ENCODE measurements at places on chromosomes 1 and 21. TPM values are rescaled to one million over a fixed set of nuclear protein-coding genes. Genes with fewer than 3 reads are reported as not detected.

The C1orf74 gene
- 1.1 TPM for total RNA-seq

The OR2W3 gene
- 0.33 TPM for total RNA-seq

The SLC9C2 gene
- total RNA-seq, result not detected

The RUSC1 gene
- total RNA-seq, result 32.5 TPM

The GBP1 gene
- total RNA-seq, result 36.0 TPM

The HES3 gene
- not detected for total RNA-seq

The GBP7 gene
- not detected for total RNA-seq

The SPRR2D gene
- not detected for total RNA-seq

The PLA2G2F gene
- not detected for total RNA-seq

The ACKR1 gene
- 110 TPM for total RNA-seq

DNA sequence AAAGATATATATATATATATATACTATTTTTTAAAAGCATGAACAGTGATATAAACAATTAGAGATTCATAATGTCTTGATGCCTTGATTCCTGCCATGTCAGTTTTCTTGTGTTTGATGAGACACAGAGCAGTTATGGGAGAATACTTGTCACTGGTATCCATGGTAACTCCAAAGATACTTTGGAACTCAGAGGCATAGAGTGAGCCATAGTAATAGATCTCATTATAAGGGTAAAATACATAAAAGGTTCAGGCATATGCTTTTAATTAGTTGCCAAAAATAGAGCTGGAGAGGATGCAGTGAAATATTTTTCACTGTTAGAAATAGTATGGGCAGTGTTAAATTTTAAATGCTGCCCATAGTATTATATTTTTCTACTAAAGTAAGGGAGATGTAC, 134.1 kb downstream of the SYT14 start:
- DNase-seq, result no peak

GRCh38 chr1:228865627-228866330, 130.5 kb downstream of the RHOU start:
- DNase-seq, result no peak

GRCh38 chr1:147580609-147581385, 39.5 kb downstream of the BCL9 start:
- DNase-seq, result no peak

- no peak for DNase-seq
These were observed 49.1 kb upstream of the CCDC27 start for GRCh38 chr1:3702990-3703728.

GRCh38 chr1:240803151-240803550, 191.2 kb upstream of the GREM2 start:
- no peak for DNase-seq

GRCh38 chr1:154520333-154520732, 18.1 kb upstream of the SHE start:
- DNase-seq, result no peak

DNA sequence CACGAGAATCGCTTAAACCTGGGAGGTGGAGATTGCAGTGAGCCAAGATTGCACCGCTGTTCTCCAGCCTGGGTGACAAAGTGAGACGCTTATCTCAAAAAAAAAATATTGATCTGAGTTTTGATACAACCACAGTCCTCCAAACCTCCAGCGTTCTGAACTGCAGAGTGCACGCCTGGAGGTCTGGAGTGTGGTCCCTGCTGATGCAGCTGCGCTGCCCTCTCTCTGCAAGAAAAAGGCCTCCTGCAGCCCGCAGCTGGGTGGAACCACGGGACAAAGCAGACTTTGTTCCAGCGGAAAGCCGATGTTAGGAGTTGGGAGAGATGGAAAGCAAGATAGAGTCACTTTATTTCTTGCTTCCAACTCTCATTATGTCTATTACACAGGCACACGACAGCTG, 144.9 kb upstream of the SOD1 start:
- no peak for DNase-seq

DNA sequence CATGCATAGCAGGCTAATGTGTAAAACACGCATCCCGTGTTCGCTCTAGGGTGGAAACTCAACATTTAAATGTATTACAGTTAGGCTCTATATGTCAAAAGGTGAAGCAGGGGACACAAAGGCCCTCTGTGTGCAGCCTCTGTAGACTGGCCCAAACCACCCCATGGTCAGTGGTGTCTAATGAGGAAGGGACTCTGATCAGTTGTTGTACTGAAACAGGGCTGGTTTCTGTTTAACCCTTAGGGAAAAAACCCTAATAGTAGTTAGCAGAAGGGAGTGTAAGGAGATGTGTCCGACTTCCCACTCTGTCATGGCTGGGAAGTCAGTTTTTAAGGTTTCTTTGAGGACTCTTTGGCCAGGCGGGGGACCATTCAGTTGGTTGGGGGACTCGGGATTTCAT, 21.5 kb upstream of the CD2 start:
- no peak for DNase-seq

- no peak for DNase-seq
These were observed 6.0 kb upstream of the ST6GALNAC3 start for GRCh38 chr1:76068542-76068941.

- no peak for DNase-seq
These were observed 3.6 kb upstream of the PRRX1 start for GRCh38 chr1:170660281-170660713.

GRCh38 chr1:11294951-11295350, 22.0 kb downstream of the UBIAD1 start:
- no peak for DNase-seq

DNA sequence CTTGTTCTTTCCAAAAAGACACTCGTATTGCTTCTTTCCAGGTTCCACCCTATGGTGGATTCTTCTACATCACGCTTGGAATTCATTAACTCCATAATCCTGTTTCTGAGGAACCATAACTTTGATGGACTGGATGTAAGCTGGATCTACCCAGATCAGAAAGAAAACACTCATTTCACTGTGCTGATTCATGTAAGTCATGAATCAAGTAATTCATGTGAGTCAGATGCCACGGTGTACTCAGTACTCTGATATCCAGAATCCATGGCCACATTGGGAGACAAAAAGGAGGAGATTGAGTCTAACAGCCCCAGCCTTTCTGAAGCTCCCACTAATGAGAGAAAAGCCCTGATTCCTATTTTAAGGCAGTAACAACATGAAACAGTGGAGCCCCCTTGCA, 7.4 kb downstream of the CHI3L2 start:
- DNase-seq, result no peak

GRCh38 chr1:12078938-12079861, 16.1 kb downstream of the TNFRSF8 start:
- DNase-seq, result peak; percentile 55

GRCh38 chr1:66503841-66504470, 30.0 kb upstream of the SGIP1 start:
- no peak for DNase-seq

DNA sequence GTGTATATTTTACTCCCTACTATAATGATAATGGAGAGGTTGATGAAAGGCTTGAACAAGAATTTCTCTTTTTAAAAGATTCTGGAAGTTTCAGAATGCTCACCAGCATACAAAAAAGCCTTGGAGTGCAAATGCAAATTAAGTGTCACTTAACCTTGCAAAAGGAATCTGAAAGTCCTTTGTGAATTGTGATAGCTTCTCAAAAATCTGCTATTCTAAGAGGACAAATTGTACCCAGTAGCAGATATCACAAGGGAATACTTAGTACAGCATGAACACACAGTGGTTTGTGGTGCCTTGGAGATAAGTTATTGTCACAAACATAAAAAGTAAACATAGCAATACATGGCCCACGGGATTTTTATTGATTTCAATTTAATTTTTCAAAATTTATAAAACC, 1208.3 kb upstream of the B3GALT2 start:
- no peak for DNase-seq

DNA sequence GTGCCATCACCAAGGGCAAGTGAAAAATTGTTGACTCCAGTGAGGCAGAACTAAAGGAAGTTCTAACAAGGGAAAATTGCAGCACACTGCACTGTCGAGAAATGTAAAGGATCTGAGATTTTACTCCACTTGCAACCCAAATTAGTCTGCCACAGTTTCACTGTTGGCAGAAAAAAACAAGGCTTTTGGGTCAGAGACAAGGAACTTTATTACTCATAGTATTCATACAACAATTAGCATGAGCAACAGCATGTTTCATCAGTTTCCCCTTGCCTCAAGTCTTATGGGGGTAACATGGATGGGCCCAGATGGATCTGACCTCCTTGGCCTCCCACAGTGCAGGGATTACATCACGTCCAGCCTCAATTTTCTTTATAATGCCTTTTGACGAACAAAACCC, 125.3 kb downstream of the LTN1 start:
- no peak for DNase-seq

DNA sequence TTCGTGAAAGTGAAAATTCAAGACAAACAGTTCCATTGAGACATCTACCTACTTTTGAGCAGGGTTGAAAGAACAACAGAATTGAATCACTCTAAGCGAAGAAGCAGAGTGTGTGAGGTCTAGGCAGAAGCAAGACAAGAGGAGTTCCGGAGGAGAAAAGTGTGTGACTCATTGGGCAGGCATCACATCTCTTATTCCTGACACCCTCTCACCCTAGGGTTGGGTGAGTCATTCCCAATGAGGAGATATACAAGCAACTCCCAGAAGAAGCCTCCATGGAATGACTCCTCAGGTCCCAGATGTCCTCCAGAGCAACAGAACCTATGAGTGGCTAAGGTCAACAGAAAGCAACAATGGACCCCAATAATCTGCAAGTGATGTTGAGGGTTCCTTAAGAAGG, 138.1 kb downstream of the TPR start:
- DNase-seq, result no peak

DNA sequence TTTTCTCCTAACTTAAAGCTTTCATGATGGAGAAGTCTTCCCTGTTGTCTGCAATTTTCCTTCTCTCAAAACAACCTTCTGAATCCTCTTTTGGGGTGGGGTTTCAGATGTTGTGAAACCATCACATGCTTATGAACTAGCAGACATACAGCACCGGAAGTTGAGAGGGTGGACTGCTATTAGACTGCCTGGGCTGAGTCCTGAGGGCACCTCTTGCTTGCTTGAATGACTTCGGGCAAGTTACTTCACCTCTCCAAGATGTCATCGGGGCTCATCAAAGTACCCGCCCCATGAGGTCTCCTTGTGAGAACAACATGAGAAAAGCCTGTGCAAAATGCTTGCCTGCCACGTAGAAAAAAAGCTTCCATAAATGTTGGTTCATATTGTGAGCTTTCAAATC, 89.6 kb downstream of the CCDC185 start:
- DNase-seq, result no peak

DNA sequence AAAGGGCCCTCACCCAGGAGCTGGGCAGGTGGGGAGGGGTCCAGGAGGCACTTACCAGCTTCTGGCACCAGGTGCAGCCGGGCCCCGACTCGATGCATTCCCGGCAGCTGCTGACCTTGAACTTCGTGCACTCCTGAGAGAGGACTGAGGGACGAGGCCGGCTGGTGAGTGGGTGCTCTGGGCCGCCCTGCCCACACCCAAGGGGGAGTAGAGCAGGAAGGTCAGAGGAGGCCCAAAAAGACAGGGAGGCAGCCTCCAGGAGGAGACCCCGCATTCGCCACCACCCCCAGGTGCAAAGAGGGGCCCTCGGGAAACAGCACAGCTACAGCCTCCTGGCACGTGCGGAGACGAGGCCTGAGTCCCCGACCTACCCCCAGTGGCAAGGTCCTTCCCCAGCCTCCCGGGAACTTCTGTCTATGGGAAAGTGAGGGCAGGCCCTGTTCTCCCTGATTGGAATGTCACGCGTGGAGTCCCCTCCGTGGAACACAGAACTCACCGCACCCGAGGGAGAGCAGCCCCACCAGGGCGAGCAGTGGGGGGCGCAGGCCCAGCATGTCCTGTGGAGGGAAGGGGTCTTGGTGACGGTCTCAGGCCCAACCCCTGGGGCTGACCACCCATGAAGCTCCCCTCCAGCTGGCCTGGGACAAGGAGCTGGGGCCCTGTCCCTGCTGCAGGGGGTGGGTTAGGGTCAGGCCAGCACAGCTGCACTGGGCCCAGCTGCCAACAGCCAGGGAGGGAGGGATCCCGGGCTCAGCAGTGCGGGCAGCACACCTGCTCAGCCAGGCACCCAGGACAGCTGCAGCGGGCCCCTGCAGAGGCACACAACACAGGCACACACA, 10.3 kb downstream of the ITGB2 start:
- no peak for DNase-seq

DNA sequence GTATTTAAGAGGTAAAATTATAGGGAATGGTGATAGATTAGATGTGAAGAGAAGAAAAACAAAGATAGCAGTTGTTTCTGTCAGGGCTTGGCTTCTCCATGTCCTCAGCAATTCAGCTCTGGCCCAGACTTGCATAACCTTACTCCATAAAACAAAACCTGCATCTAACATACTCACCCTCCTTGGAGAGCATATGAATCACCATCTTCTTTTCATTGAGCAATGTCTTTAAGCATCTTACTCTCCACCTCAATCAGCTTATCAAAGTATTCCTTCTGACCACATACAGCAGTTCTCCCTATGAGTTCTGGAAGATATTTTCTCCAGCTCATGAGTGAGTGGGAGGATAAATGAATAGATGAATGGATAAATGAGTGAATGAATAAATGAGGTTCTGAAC, 49.0 kb downstream of the RAB3B start:
- no peak for DNase-seq

GRCh38 chr1:180926164-180926981, 13.7 kb downstream of the KIAA1614 start:
- DNase-seq, result no peak

DNA sequence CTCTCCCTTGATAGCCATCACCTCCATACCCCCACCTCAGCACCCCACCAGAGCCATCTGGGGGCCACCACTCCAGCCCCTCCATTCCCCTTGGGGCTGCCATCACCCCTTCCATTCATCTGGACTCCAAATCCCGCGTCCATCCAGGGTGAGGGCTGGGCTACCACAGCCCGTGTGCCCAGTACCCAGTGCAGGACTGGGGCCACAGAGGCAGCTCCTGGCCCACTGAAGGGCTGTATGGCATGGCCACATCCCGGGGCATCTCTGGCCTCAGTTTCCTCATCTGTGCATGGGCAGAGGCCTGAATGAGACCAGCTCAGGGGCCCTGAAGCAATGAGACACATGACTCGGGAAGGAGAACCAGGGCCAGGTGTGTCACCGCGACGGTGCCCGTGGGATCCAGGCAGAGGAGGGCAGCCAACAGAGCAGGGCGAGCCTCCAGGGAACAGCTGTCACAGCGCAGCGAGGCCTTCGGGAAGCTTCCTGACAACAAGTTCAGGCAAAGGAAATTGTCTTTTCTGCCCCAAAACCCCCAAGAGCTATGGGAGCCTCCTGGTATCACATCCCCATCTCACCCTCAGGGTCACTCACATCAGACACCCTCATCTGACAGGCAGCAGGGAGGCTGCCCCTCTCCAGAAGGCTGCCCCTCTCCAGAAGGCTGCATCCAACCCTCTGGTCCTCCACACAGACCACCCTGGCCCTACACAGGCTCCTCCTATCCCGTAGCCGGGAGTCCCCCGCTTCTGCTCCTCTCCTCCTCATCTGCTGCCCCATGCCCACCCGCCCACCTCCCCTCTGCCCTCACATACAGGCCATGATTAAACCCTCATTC, 76.3 kb downstream of the MEGF6 start:
- DNase-seq, result no peak

DNA sequence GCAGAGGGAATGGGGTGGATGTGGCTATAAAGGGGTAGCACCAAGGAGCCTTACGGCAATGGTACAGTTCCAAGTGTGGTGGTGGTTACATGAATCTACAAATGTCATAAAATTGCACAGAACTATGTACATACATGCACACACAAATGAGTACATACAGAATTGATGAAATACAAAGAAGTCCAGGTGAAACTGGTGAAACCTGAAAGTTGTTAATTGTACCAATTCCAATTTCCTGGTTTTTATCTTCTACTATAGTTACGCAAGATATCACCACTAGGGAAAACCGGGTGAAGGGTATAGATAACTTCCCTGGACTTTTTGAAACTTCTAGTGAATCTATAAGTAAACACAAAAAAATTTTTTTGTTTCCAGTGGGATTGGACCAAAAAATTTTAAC, 18.9 kb downstream of the HSF2BP start:
- DNase-seq, result no peak

Data from posterior vena cava (tissue), 2 donors.